ENCODE measurements at places on chromosomes 13 and 19.
A peak's percentile ranks its signal among the peaks of the same experiment; 100 is the strongest.

GRCh38 chr13:109779074-109779473 is 7.3 kb downstream of the IRS2 start:
- no peak for DNase-seq

DNA sequence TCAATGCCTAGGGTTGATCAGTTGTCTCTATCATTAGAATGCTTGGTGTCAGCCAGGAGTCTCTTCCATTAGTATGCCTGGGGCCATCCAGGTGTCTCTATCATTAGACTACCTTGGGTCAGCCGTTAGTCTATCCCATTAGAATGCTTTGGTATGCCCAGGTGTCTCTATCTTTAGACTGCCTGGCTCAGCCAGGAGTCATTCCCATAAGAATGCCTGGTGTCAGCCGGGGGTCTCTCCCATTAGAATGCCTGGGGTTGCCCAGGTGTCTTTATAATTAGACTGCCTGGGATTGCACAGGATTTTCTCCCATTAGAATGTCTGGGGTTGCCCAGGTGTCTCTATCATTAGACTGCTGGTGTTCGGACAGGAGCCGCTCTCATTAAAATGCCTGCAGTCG is 1442.9 kb downstream of the UQCRFS1 start:
- no peak for DNase-seq

- DNase-seq = no peak
Measured at GRCh38 chr13:31824705-31825517, 85.6 kb downstream of the RXFP2 start.

DNA sequence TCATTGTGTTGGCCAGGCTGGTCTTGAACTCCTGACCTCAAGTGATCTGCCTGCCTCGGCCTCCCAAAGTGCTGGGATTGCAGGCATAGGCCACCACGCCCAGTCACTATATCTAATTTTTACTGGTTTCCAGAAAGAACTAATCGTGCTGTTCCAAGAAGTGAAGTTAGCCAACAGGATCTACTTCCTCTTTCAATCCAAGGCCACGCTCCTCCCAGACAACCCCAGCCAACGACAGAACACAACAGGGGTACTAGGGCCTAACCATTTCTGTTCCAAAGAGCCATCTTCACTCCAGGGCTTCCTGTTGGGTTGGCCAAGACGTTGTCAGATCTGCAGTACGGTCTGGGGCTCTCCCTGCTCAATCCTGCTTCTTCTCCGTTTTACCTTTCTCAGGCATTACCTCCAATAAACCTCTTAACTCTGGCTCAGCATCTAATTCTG is 7.0 kb upstream of the LSM14A start:
- no peak for DNase-seq

GRCh38 chr13:112968380-112968909 is 569 bp upstream of the MCF2L start:
- DNase-seq = peak; percentile 59

DNA sequence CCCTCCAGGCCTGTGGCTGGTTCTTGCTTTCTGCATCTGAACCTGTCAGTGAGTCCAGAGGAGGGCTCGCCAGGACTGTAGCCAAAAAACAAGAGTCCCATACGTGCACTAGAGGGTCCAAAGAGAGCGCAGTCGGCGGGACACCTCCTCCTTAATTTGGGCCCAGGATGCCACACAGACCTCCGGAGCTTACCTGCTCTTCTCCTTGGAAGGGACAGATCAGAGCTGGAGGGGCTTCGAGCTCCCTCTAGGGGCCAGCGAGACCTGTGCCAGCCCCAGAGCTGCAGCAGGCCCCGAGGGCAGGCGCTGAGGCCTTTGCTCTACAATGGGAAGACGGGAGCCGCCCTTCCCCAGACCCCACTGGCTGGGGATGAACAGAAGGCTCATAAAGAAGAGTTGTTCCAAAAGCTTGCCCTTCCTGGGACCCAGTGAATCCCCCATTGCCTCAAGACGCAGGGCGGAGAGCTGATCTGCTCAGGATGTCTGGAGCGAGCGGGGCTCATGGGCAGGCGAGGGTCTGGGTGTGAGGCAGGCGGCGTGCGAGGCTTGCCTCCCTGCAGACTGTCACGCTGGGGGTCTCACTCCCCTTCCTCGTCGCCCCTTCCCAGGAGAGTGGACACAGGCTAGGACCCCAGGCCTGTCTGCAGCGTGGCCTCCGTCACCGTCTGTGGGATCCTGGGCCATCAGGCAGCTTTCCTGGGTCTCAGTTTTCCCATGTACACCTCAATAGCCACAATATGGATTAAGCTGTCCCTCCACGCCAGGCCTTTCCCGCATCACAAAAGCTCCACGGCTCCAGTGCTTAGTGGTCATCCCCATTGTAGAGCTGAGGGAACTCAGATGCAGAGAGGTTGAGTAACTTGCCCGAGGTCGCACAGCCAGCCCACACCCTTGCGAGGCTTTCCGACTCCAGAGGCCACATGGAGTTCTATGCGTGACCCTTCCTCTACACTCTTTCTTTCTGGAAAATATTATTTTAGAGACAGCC is 46.9 kb upstream of the VSTM2B start:
- DNase-seq = no peak

DNA sequence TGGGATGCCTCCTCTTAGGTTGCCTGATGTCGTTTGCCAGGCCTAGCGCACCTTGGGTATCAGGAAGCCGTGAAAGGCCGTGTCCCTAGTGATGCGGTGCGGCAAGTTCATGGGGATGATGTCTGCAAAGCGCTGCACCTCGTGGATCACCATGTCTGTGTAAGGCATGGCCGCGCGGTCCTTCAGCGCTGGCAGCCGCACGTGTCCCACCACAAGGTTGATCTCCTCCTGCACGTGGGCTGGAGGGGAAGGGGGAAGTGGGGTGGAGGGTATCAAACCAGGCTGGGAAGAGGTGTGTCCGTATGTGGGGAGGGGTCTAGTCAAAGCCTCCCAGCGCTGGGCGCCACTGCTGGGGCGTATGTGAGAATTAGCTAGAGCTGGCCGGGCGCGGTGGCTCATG is 23.2 kb downstream of the EGLN2 start:
- no peak for DNase-seq

DNA sequence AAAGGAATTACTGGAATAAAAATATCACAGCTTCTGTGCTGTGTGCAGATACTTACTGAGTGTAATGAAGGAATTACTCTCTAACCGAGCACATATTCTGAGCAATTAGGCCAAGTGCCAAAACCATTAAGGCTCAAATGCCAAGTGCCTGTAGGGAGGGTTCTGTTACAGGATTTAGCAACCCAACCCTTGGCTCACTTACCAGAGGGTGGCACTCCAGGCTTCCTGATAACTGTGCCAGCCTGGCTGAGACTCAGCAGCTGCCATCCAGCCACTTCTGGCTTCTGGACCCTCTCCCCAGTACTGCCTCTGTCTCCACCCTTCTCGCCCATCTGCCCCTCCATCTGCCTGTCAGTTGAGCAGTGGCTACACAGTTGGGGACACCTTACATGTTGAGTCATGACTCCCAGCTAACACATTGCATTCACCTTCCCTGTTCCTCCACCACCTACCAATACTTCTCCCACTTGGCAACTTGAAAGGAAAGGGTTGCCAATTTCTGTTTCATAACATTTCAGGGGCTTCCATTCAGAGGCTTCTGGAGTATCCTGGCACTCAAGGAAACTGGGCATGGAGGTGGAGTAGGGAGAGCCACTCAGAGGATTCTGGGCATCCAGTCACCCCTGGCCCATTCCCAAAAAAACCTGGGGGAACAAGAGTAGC is 110.5 kb downstream of the COG6 start:
- DNase-seq = no peak

DNA sequence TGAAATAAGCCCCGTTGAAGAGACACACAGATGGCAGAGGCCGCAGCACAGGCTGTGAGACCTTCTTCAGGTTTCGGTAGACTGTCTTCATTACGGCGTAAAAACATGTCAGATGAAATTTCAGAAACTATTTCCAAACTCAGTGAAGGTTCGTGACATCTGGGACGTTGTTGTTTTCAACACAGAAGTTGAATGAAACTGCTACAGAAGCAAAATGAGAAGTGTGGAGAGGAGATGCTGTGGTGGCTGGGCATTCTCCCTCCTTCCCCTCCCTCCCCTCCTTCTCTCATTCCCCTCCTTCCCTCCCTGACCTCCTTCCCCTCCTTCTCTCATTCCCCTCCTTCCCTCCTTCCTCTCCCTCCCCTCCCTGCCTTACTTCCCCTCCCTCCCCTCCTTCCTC is 113.6 kb downstream of the ATP11A start:
- no peak for DNase-seq

DNA sequence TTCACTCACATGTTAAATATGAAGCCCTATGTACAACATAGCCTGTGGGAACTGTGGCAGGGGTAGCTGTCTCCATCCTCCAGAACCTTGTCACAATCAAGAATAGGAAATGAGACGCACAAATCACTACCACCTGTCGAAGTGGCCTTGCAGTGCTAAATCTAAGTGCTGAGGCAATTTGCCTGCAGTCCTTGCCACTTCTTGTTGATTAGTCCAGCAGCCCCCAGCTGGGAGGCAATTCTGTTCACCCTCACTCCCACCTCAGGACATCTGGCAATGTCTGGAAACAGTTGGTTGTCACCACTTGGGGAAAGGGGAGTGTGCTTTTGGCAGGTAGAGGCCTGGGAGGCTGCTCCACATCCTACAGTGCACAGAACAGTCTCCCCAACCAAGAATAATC is 10.7 kb downstream of the RFX2 start:
- DNase-seq = no peak

GRCh38 chr13:46136688-46137087 is 31.9 kb upstream of the CPB2 start:
- DNase-seq = no peak

- no peak for DNase-seq
Measured at GRCh38 chr19:47512183-47512947, 2.5 kb downstream of the NAPA start.

DNA sequence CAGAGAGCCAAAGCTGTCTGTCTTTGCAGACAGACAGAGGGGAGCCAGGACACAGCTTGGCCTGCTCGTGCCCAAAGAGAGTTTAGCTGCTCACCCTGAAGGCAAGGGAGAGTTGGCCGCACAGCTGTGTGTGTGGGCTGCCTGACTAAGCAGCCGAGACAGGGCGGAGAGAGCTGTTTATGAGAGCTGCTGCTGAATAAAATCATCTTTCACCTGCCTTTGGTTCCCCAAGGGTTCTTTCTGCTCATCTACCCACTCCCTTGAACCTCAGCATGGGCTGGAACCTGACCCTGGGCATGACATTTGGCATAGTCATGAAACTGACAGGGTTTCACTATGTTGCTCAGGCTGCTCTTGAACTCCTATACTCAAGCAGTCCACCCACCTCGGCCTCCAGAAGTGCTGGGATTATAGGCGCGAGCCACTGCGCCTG is 98.2 kb downstream of the RBM26 start:
- DNase-seq = no peak

GRCh38 chr19:45952686-45953505 is 20.8 kb downstream of the NOVA2 start:
- peak; percentile 57 for DNase-seq

DNA sequence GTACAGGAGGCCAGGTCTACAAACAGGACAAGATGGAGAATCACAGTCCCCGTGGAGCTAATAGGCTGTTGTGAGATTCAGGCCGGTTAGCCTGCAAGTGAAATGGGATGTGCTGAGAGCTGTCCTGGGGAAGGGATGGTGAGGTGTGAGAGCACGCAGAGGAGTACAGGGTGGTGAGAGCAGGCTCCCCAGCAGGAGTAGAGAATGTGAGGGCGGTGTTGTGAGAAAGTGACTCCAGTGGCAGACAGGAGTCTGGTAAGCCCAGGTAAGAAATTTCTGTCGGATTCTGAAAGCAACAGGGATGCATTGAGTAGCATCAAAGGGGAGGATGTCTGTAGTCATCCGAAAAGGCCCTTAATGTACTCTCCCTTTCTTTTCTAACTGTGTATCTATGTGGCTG is 50.7 kb upstream of the GPR183 start:
- DNase-seq = no peak

GRCh38 chr13:101202590-101202989 is 213.7 kb downstream of the NALCN start:
- no peak for DNase-seq

- no peak for DNase-seq
Measured at GRCh38 chr13:42388326-42388725, 116.4 kb downstream of the AKAP11 start.

DNA sequence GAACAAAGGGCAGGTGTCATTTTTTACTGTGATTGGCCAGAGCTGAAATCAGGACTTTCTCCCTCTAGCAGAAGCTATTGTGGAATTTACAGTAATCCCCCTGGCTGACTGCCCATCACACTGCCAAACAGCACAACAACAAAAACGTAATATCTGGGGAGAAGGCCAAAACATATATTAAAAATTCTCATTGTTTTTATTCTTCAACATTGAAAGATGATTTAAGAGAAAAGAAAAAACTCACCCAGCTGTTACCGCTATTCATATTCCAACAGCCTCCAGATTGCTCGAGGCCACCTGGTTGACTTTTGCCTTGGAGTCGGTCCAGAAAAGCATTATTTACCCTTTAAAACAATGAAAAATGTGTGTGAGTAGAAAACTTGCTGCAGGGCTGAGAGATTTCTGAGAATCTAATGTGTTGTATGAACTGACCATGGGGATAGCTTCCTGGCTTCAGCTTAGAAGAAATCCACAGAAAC is 97.2 kb downstream of the EPSTI1 start:
- DNase-seq = no peak

- DNase-seq = peak; percentile 13
Measured at GRCh38 chr13:36806102-36806501, 12.9 kb upstream of the RFXAP start.

DNA sequence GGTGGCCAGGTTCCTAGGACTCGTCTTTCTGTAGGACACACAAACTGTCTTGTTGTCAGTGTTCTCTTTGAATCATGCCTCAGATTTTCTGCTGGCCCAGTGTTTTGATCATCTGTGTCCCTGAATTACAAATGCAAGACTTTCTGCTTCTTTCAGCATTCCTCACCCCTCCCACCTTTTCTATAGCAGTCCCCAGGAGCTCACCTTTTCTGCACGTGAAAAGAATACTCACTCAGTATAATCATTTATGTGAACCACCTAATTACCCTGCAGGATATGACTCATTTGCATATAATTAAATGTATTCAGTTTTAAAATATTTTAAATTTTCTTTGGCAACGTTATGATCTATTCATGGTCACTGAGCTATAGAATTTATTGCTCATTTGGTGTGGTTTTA is 389.2 kb downstream of the ITGBL1 start:
- DNase-seq = no peak

- DNase-seq = no peak
Measured at GRCh38 chr13:22090106-22090505, 419.2 kb downstream of the FGF9 start.

- no peak for DNase-seq
Measured at GRCh38 chr13:24087605-24088225, 72.8 kb upstream of the SPATA13 start.

DNA sequence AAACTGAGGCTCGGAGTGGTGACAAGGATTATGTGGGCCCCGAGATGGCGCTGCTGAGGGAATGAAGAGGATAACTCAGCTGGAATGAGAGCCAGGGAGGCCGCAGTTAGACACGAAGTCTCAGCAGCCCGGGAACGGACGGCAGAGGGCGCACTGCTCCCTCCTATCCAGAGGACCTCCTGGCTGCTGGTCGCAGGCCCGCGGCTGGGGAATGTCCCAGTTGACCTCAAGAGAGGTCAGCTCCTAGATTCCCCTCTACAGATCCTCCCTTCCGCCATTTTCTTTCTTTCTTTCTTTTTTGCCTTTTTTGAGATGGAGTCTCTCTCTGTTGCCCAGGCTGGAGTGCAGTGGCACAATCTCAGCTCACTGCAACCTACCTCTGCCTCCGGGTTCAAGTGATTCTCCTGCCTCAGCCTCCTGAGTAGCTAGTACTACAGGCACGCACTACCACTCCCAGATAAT is 24.1 kb upstream of the ASPDH start:
- DNase-seq = peak; percentile 73

GRCh38 chr13:33610438-33611120 is 207.4 kb upstream of the RFC3 start:
- DNase-seq = no peak

All from germinal center (tissue), 1 donor.